ENCODE measurements at places on chromosomes 4 and X.

GRCh38 chr4:118865091-118865708, 23.5 kb upstream of the SYNPO2 start:
- no peak for DNase-seq

DNA sequence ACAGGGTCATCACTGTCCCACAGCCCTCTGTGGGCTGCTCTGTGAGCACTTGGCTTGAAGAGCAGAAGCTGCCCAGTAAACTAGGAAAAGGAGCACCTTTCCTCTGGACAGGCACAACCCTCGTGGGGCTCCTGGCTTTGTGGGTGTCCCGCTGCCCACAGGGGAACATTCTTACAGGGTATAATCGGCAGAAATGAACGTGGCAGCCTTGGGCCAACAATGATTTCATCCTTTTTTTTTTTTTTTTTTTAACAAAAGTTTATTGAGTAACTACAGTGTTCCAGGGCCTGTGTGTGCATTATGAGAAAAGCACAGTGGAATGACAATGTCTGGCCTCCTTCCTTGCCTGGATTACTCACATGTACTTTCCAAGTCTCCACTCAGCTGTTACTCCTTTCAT, 197.2 kb downstream of the PDGFC start:
- DNase-seq, result no peak

GRCh38 chr4:142350871-142351270, 495.2 kb downstream of the INPP4B start:
- DNase-seq, result no peak

- DNase-seq, result no peak
Observed at GRCh38 chr4:152936446-152937335, 568 bp downstream of the FHDC1 start.

DNA sequence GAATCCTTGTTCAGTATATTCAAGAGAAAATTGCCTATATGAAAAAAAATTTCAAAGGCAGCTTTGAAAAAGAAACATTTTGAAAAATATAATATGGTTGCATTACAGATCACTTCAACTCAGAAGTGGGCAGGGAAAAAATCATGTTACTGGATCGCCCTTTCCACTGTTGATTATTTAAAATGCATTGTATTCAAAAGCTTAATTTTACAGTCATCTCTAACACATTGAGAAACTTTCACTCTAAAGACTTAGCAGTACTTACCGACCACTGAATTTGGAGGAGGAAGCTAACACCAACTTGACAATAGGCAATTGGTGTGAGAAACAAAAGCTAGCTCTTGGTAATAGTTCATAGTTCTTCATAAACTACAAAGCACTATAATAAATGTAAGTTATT, 101.9 kb downstream of the CEP135 start:
- no peak for DNase-seq

- DNase-seq, result no peak
Observed at GRCh38 chrX:101393530-101394305, 2.9 kb downstream of the RPL36A start.

GRCh38 chr4:56787380-56787779, 34.1 kb downstream of the SPINK2 start:
- DNase-seq, result no peak

DNA sequence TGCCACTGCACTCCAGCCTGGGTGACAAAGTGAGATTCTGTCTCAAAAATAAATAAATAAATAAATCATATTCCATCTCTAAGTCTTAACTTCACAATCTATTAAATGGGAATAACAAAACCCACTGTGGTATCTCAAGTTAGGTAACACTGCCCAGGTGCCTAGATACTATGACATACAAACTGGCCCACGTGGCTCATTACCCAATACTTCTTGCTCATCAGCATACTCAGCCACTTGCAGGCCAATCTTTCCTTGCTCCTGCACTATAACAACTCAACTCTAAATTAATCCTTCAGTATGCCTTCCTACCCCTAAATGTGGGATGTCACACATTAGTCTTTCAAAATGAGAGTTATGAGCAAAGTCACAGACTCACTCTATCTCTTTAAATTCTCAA, 230.1 kb downstream of the OPHN1 start:
- DNase-seq, result no peak

DNA sequence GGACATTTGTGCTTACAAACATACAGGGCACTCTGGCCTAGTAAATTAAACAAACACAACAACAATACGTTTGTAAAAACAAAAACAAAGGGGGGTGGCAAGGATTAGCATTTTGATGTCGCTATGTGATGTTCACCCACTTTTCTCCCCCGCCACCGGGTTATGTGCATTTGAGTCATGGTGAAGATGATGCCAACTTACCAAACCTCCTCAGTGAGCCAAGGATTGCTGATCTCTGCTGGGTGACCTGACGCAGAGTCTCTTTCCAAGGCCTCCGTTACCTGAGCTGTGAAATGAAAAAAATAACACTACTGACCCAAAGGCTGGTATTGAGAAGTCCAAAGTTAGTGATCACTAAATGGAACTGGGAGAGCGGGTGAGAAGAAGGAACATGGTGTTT, 85.4 kb downstream of the RBM47 start:
- no peak for DNase-seq

DNA sequence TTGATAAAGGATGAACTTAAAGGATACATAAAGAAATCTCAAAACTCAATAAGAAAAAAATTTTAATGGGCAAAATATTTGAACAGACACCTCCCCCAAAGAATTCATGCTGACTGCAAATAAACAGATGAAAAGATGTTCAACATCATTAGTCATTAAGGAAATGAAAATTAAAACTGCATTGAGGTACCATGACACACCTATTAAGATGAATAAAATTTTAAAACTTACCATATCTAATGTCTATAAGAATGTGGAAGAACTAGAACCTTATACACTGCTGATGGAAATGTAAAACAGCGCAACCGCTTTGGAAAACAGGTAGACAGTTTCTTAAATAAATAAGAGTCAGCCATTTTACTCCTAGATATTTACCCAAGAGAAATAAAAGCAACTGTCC, 266.8 kb upstream of the TET2 start:
- no peak for DNase-seq

GRCh38 chrX:86714441-86714840, 566.2 kb downstream of the DACH2 start:
- DNase-seq, result no peak

DNA sequence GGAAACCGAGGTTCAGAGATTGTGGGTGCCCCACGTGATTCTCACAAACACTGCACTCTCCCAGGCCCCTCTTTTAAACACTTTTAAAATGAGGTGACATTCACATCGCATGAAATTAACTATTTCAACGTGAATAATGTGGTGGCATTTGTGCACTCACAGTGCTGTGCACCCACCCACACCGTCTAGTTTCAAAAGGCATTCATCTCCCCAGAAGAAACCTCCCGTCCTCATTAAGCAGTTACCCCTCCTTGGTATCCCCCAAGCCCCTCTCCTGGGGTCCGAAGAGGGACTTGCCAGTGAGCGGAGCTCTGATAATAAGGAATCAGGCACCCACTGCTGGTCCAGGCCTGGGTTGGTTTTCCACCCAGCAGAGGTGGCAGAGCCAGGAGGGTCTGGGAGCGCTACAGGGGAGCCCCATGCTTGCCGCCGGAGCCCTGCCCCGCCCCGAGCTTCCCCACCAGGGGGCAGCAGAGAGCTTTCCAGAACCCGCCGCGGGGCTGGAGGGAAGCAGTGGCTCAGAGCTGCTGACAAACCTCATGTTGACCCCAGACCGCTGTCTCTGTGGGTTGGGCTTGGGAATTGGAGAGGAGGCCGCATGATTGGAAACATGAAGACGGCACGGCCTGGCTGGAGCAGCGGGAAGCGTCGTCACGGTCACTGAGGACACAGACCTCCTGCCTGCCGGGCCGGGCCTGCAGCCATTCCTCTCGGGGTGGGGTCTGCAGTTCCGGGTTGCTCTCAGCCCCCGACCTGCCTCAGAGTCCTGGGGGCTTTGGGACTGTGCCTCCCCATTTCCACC, 27.5 kb upstream of the HTRA3 start:
- DNase-seq, result peak; percentile 96

- DNase-seq, result peak; percentile 75
Observed at GRCh38 chrX:53317365-53318069, 36.1 kb upstream of the IQSEC2 start.

GRCh38 chrX:19698122-19698521, 182.8 kb upstream of the MAP3K15 start:
- no peak for DNase-seq

- no peak for DNase-seq
Observed at GRCh38 chr4:73019462-73020047, 50.0 kb downstream of the COX18 start.

DNA sequence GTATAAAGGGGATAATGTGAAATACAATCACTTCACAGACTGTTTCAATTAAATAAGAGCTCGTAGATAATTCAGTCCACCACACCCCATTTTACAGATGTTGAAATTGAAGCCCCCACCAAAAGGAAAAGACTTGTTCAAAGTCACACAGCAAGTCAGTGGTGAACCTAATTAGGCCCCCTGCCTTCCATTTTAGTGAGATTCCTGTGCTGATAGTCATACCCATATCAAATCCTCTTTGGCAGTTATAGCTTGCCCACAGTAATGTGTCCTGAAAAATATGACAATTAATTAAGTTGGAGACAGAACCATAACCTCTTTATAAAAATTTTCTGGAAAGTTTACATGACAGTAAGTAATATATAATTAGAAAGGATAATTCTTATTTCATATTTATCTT, 58.0 kb downstream of the AR start:
- no peak for DNase-seq

DNA sequence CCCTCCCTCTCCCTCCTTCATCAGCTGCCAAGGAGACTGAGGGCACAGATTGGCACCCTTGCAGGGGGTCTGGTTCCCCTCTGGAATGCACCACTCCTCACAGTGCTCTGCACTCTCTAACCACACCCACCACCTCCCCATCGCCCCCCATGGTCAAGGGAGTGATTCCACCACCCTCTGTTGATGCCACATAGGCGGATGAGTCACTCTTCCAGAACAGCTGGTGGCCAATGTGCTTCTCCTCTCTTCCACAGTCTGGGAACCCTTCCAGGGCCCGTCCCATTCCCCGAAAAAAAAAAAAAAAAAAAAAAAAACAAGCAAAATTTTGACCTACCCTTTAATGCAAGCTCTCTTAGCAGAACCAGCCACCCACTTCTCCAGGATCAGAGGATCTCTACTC, 341.3 kb upstream of the KLF3 start:
- DNase-seq, result no peak

- no peak for DNase-seq
Observed at GRCh38 chrX:123424546-123424945, 240.5 kb downstream of the GRIA3 start.

GRCh38 chr4:48640699-48641098, 139.4 kb downstream of the FRYL start:
- DNase-seq, result no peak

DNA sequence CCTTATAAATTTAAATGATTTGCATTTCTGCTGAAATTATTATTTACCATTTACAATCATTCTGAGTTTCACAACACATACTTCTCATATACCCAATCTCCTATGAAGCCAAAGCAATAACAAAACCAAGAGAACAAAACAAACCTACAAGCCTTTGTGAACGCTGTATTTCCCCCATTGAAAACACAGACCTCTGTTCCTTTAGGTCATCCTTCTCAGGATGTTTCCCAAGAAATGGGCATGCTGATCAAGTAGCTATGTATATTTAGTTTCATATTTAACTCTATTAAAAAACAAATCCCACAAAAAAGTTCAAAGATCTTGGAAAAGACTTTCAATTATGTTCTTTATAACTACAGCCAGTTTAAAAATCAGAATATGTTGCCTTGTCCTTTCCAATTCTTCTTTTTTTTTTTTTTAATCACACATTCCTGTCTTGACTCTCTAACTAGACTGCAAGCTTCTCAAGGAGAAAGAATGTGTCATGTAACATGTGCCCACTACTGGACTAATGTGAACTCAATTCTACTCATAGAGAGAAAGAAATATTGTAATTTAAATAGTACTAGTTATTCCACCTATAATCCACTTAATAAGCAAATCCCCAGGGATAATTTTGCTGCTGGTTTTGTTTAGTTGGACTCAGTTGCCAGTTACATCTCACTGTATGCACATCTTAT, 84.3 kb upstream of the PRSS48 start:
- DNase-seq, result no peak

DNA sequence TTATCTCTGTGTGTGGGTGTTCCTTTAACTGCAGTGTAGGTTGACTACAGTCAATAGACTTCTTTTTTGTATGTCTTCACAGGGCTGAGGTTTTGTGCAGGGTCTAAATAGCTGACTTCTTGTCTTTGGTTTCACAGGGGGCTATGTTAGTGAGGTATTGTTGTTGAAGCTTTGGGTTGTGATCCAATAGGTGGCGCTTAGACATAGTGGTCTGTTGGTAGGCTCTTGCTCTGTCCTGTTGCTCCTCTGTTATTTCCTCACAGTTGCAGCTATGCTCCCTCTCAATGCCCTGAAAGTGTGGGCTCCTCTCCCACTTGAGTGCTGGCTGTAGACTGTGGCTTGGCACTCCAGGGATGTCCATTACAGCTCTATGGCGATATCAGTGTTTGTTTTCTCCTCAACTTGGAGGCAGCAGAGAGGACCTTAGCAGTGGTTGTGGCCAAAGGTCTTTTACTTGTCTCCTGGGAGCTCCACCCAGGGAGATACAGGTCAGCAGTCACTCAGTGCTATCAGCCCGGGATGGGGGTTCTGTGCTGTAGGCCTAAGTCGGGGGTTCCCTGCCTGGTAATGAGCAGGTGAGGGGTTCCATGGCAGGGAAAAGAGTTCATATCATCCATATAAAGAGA, 14.0 kb downstream of the POF1B start:
- DNase-seq, result no peak

- no peak for DNase-seq
Observed at GRCh38 chrX:642436-643240, 12.0 kb downstream of the SHOX start.

DNA sequence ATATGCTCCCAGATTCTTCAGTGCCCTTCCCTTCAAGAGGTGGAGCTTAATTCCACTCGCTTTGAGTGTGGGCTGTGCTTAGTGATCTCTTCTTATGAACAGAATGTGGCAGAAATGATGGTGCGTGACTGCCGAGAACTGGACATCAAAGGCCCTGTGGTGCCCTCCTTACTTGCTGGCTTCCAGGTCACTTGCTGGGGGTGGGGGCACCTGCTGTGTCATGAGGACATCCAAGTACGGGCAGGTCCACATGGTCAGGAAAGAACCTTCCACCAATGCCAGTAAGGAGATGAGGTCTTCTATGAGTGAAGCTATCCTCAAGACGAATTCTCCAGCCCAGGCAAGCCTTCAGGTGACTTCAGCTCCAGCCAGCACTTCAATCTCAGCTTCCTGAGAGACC, 95.8 kb downstream of the FAM53A start:
- no peak for DNase-seq

GRCh38 chr4:13329963-13330362, 154.2 kb downstream of the RAB28 start:
- DNase-seq, result no peak

- DNase-seq, result no peak
Observed at GRCh38 chrX:1528884-1529203, 8.1 kb downstream of the P2RY8 start.

- no peak for DNase-seq
Observed at GRCh38 chr4:53147197-53147596, 218.7 kb downstream of the SCFD2 start.

GRCh38 chr4:72110886-72111285, 79.1 kb downstream of the NPFFR2 start:
- DNase-seq, result no peak

- no peak for DNase-seq
Observed at GRCh38 chrX:29136904-29137303, 549.7 kb downstream of the IL1RAPL1 start.

Measured in left forelimb (tissue), 1 donor.